ENCODE measurements at places on chromosomes 5 and 9.

- no peak for DNase-seq
Observed at GRCh38 chr5:150377964-150378694, 20.6 kb downstream of the TCOF1 start.

GRCh38 chr9:33458444-33458843 is 11.1 kb upstream of the AQP3 start:
- DNase-seq = no peak

DNA sequence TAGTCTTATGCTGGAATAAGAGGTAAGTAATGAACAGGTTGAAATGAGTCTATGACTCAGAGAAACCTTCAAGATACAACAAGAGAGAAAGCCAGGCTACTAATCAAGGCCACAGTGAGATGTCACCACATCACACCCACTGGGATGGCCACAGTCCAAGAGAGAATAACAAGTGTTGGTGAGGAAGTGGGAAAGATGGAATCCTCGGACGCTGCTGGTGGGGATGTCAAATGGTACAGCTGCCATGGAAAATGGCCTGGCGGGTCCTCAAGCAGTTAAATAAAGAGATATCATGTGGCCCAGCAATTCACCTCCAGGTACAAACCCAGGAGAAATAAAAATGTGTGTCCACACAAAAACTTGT is 41.9 kb upstream of the NEURL1B start:
- DNase-seq = no peak

DNA sequence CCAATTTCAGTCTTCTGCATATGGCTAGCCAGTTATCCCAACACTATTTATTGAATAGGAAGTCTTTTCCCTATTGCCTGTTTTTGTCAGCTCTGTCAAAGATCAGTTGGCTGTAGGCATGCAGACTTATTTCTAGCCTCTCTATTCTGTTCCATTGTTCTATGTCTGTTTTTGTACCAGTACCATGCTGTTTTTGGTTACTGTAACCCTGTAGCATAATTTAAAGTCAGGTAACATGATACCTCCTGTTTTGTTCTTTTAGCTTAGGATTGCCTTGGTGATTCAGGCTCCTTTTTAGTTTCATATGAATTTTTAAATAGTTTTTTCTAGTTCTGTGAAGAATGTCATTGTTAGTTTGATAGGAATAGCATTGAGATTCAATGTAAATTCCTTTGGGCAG is 104.9 kb upstream of the SLCO6A1 start:
- no peak for DNase-seq

- DNase-seq = no peak
Observed at GRCh38 chr5:123514615-123515355, 2.8 kb downstream of the CSNK1G3 start.

DNA sequence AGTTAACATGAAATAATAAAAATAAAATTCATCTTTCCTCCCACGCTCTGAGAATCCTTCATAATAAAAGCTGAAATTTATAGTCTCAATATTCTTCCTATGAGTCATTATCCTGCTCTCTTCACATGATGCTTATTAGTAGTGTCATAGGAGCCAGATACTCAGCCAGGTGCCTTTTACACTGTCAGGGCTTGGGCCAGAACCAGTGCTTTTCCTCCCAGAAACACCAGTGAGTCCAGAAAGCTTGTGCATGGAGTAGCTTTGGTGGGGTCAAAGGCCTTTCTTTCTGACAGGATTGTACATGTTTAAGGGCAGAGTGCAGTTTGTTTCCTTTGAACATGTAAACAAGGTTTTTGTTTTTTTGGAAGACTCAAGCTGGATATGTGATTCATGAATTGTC is 6.8 kb downstream of the LSM11 start:
- DNase-seq = no peak

DNA sequence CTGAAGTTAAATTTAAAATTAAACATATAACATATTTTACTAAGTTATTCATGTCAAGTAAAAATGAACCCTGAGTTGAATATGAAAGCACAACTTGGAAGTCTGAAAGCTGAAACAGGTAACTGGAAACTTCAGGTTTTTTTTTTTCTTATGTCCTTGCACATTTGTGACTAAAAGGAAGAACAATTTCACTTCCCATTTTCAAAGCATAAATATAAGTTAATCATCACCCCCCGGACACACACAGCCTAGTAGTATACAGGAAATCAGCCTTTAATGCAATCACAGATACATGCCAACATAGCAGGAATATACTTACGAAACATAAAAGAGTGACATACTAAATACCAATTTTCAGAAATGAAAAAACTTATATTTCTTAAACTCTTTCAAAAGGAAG is 225.9 kb downstream of the RFX3 start:
- DNase-seq = no peak

GRCh38 chr9:8331507-8332330 is 532.1 kb upstream of the DMAC1 start:
- DNase-seq = no peak

- no peak for DNase-seq
Observed at GRCh38 chr9:76321195-76321828, 72.9 kb downstream of the RFK start.

- DNase-seq = no peak
Observed at GRCh38 chr5:33423018-33423630, 17.6 kb upstream of the TARS1 start.

- no peak for DNase-seq
Observed at GRCh38 chr5:177994063-177994462, 2.0 kb downstream of the PROP1 start.

DNA sequence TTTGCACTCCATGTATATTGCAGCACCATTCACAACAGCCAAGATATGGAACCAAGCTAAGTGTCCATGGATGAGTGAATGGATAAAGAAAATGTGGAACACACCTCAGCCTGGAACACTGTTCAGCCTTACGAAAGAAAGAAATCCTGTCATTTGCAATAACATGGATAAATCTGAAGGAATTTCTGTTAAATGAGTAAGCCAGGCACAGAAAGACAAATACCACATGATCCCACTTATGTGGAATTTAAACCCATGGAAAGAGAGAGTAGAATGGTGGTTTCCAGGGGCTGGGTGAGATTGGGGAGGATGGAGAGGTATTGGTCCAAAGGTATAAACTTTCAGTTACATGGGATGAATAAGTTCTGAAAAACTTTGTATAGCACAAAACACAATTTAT is 228.9 kb upstream of the CD180 start:
- DNase-seq = no peak

- DNase-seq = no peak
Observed at GRCh38 chr9:99027443-99027842, 77.5 kb upstream of the TGFBR1 start.

DNA sequence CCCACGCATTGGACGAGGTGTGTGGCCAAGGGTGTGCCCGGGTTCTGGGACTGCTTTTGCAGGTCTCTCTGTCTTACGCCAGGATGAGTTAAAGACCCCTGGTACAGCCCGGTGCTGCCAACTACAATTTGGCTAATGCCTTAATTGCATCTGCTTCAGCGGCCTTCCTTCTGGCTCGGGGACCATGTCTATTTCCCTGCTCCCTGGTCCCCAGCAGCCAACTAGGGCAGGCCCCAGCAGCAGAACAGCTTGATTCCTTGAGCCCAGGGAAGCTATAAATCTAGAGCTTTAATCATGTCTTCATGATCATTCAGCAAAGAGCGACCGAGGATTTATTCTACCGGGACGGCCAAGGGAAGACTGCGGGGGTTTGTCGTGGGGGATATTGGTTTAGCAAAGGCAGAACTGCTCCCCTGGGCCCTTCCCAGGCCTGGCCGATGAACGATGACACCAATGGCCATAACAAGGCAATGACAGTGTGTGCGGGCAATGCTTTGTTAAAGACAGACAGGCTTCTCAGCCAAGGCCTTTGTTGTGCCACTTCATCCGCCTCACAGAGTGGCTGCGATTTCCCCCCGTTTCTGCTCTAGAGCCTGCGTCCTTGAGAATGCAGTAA is 51.4 kb downstream of the CFAP77 start:
- no peak for DNase-seq

- DNase-seq = peak; percentile 74
Observed at GRCh38 chr9:121298689-121299466, 30.9 kb downstream of the GSN start.

GRCh38 chr5:174850565-174851169 is 126.3 kb downstream of the MSX2 start:
- no peak for DNase-seq

GRCh38 chr9:98990181-98990870 is 46.6 kb downstream of the COL15A1 start:
- DNase-seq = no peak

DNA sequence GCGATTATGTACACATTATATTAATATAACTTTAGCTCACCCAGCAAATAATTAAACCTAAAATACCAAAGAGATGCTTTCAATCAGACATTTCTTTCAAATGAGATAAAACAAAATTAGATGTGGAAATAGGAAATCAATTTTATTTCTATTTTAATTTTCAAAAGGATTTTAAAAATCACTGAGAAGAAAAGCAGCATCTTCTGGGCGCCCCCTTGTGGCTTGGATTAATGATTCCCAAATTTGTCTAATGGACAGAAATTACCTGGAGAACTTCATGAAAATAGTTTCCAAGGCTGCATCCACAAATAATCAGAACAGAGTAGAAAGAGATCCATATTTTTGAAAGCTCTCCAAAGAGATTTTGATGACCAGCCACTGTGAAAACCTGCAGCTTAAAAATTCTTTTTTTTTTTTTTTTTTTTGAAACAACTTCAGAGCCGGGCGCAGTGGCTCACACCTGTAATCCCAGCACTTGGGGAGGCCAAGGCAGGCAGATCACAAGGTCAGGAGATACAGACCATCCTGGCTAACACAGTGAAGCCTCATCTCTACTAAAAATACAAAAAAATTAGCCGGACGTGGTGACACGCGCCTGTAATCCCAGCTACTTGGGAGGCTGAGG is 50.9 kb upstream of the CEMIP2 start:
- DNase-seq = no peak

DNA sequence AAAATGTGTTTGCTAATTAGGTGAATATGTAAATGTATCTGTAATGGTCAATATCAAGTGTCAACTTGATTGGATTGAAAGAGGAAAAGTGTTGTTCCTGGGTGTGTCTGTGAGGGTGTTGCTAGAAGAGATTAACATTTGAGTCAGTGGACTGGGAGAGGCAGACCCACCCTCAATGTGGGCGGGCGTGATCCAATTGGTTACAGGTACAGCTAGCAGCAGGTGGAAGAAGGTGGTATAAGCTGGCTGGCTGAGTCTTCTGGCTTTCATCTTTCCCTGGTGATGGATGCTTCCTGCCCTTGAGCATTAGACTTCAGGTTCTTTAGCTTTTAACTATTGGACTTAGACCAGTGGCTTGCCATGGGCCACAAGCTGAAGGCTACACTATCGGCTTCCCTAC is 779.0 kb upstream of the CTNND2 start:
- DNase-seq = no peak

DNA sequence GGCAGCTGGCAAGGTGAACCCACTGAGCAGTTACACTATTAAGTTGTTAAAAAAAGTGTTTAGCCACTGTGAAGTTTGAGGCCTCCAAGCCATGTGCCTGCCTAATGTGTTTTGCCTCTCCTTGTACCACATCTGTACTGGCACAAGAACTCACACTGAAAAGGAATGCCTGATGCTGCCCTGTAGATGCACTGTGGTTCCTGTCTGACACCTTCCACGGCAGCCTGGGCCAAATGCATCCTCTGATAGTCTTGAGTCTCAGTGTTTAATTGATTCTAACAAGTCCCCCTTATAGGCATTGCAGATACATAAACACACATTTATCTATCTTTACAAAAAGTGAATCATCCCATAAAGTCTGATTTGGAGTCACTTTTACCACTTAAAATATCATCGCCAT is 169.9 kb downstream of the TTC39B start:
- DNase-seq = no peak

DNA sequence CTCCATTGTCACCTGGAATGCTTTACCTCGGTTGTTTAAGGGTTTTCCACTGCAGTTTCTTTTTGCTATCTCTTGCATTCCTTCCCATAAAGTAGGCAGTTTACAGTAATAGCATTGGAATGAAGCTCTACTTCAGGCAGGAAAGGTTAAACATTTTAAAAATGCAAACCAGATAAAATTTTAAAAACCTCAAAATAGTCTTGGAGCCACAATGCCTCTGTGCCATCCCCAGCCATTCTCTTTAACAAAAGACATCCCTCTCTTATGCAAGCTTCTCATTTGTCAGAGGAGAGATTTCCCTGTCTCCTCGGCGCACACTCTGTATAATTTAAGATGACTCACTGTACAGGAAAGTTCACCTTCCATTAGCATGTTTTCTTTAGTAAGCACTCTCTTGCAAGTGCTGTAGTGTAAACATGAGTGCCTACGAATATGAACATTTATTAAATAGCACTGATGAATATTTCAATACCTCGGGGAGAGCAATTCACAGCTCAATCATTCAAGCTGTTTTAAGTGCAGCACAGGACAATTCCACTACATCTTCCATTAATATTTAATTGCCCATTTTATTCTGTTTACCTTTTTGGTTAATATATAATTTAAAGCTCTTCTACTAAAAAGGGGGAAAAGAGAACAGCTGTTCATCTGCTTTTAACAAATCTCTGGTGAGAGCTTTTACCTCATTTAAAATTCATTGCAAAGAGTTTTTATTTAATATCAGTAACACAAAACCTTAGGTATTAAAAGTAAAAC is 343.6 kb downstream of the SPATA31D1 start:
- DNase-seq = no peak

GRCh38 chr9:97601228-97601898 is 31.8 kb downstream of the TSTD2 start:
- DNase-seq = no peak

DNA sequence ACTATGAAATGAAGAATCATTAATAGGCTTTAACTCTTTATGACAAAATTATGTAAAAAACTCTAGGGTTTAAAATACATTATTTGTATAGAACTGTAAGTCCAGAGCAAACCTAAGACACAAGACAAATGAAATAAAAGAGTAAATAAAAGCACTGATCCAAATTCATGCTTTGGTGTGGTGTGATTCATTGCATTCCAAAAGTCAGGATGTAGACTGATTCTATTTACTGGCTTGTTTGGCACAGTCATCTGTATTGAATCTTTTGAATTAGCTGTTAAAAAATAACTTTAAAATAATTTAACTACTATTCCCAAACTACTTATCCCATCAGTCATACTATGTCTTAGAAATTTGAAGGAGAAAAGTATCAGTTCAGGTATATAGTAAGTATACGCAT is 31.1 kb downstream of the IL4 start:
- DNase-seq = no peak

All from upper lobe of left lung (tissue), 6 donors.